ENCODE measurements at places on chromosomes 11 and 22.

GRCh38 chr11:88206751-88207150, 31.5 kb upstream of the RAB38 start:
- DNase-seq = no peak

DNA sequence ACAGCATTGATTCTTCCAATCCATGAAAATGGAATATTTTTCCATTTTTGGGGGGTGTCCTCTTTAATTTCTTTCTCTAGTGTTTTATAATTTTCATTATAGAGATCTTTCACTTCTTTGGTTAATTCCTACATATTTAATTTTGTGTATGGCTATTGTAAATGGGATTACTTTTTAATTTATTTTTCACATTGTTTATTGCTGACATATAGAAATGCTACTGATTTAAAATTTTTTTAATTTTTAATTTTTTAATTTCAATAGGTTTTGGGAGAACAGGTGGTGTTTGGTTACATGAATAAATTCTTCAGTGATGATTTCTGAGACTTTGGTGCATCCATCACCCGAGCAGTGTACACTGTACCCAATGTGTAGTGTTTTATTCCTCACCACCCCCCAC, 26.6 kb upstream of the OOSP4B start:
- no peak for DNase-seq

DNA sequence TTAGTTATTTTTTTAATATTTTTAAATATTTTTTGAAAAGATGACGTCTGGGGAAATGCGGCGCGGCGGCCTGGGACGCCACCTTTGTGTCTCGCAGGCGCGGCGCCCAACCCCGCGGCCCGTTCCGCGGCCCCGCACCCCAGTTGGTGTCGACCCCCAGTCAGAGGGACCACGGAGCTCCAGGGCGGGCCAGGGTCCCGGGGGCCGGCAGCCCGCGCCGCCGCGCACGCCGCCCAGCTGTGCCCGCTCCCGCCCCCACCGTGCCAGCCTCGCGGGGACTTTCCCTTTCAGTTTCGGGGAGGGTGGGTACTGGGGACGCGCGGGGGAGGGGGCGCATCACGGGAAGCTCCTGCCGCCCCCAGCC, 1.6 kb downstream of the CCND1 start:
- DNase-seq = no peak

DNA sequence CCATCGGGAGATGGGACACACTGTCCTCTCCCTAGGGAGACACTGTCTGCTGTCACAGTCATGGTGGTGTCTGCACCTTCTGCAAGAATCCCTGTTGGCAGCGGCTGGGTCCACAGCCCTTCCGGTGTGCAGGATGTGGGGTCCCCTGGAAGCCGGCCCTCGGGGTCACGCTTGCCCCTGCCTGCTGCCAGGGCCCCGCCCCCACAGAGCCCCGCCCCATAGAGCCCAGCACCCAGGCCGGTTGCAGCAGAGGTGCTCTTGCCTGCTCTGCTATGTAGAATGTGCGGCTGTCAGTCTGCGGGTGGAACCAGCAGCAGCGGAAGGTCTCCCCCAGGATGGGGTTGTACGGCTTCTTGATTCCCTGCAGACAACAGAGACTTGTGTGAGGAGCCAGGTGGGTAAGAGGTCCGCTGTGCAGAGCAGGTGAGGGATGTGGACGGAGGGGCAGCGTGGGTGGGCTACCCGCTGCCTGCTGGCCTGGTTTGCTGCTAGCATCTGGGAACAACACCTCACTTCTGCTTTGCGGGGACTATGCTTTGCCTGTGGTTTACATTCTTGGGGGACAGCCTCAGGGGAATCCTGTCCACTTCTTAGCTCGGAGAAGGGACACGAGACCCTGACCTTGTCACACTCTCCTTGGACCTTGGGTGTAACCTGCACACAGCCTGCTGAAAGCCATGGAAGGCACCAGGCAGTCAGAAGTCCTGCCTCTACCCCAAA, 44.9 kb upstream of the CARS1 start:
- no peak for DNase-seq

GRCh38 chr11:75467881-75468280, 34.9 kb upstream of the KLHL35 start:
- no peak for DNase-seq

DNA sequence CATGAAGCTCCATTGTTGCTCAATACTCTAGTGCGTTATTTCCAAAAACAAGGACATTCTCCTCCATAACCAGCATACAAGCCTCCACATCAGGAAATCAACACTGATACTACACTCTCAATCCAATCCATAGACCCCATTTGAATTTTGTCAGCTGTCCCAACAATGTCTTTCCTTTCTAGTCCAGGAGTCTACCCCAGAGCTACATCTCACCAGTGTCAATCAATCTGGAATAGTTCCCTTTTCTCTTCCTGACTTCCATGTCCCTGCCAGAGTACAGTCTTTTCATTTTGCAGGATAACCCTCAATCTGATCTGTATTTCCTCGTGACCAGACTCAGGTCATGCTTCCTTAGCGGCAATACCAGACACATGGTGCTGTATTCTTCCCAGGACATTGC, 43.0 kb downstream of the TCF20 start:
- no peak for DNase-seq

DNA sequence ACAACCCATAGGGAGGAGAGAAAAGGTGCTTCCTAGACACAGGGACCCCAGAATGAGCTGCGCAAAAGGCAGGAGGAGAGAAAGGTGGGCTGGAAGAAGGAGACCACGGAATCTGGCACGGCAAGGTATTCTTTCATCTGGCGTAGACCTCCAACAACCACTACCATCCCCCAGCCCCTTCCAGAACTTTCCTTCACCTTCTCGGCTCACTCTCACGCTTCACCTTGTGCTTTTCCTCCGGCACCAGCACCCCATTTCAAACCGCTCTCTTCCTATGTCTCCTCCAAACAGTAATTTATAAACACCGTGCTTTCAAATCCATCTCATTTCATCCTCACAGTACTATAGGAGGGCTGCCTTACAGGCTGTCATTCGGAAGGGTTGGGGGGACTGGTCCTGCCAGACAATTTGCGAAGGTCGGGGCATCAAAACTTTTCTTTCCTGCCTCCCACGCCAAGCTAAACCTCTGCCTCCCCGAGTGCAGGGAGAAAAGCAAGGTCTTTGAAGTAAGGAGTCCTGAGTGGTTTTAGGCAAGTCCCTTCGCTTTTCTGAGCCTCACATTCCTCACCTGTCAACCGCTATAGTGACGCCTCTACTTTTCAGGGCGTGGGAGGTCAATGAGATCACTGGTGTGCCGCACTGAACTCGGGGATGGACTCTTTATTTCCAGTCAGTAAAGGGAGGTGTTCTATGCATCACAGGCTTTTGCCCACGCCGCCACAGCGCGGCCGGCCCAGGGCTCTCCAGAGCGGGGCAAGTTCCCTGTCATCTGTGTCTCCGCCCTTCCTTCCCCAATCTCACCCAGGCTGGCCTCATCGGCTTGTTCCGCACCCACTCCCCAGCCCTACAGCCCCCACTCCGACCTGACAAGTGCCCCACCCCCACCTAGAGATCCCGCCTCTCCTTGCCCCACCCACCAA, 800 bp downstream of the KCTD21 start:
- no peak for DNase-seq

GRCh38 chr22:38049812-38050619, 7.2 kb upstream of the PICK1 start:
- DNase-seq = no peak

GRCh38 chr11:27443746-27444507, 28.7 kb downstream of the LGR4 start:
- DNase-seq = no peak

DNA sequence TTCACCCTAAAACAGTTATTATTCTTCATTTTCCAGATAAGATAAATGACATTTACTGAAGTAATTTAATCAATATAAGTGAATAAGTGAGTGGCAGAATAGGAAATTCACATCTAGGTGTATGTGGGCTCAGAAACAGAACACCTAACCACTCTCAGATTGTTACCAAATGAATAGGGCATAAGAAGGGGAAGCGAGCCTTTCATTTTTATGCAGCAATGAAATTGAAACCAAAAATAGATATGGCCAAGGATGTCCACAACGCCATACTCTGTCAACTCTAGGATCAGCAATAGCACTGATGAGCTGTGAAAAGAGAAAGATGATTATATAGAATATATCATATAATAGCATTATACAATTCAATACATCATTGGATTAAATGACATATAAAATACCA, 398.1 kb upstream of the API5 start:
- no peak for DNase-seq

GRCh38 chr11:75264356-75264755, 23.8 kb downstream of the TPBGL start:
- DNase-seq = no peak

DNA sequence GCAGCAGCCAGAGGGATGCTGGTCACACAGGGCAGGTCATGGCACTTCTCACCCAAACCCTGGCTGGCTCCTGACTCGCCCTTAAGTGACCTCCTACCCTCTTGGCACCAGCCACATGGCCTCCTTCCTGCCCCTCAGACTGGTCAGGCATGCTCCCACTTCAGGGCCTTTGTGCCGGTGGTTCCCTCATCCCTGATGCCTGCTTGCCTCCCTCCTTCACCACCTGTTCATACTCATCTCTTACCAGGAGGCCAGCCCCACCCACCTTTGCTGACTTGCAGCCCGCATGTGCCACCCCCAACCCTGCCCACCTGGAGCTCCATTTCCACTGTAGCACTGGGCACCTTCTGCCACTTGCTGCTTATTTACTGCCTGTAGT, 20.1 kb downstream of the GNAZ start:
- DNase-seq = no peak

- DNase-seq = no peak
These were observed 158.4 kb downstream of the ATG16L2 start for GRCh38 chr11:72972496-72973128.
